Fibroblast of villous mesenchyme (primary cell): ENCODE measurements at places on chromosomes 5 and 9. TPM values are rescaled to one million over a fixed set of nuclear protein-coding genes. Genes with fewer than 3 reads are reported as not detected.

The TRPM6 gene
- under 0.01 TPM in 2 replicates for total RNA-seq

The ANKH gene
- total RNA-seq: 8.2 and 31.6 TPM in 2 replicates

The WDR38 gene
- total RNA-seq: not detected in 2 replicates

The MZB1 gene
- under 0.01 and 0.43 TPM in 2 replicates for total RNA-seq

The GMCL2 gene
- total RNA-seq: not detected in 2 replicates

The FAM163B gene
- total RNA-seq: not detected in 2 replicates

The CACNA1B gene
- total RNA-seq: under 0.01 and 0.43 TPM in 2 replicates

The LRRTM2 gene
- total RNA-seq: under 0.01 and 0.32 TPM in 2 replicates

The GARIN3 gene
- not detected in 2 replicates for total RNA-seq

The GADD45G gene
- 0.43 and 0.64 TPM in 2 replicates for total RNA-seq

The PCDHB7 gene
- under 0.01 and 0.43 TPM in 2 replicates for total RNA-seq

The STX17 gene
- 23.5 and 35.0 TPM in 2 replicates for total RNA-seq

The COL5A1 gene
- total RNA-seq: 295 and 502 TPM in 2 replicates

The ANKRD31 gene
- total RNA-seq: under 0.01 and 0.32 TPM in 2 replicates

The SLC31A1 gene
- 34.5 and 41.5 TPM in 2 replicates for total RNA-seq

The FOXD4L4 gene
- total RNA-seq: under 0.01 TPM in 1 of 2 replicates, not detected in the other

The NEUROG1 gene
- total RNA-seq: not detected in 2 replicates

The GPRIN1 gene
- 2.6 and 3.5 TPM in 2 replicates for total RNA-seq

The HMCN2 gene
- under 0.01 TPM in 1 of 2 replicates, not detected in the other for total RNA-seq

The CPLANE1 gene
- 31.9 and 39.7 TPM in 2 replicates for total RNA-seq

The PAEP gene
- not detected in 2 replicates for total RNA-seq

The WHRN gene
- total RNA-seq: 1.3 and 1.6 TPM in 2 replicates

The PLAA gene
- total RNA-seq: 35.1 and 41.0 TPM in 2 replicates

The SPATA31D4 gene
- total RNA-seq: not detected in 2 replicates

The RARS1 gene
- 180 and 248 TPM in 2 replicates for total RNA-seq

The OCLN gene
- total RNA-seq: 0.43 and 0.64 TPM in 2 replicates
